ENCODE measurements at places on chromosomes 12 and 14.
A peak's percentile ranks its signal among the peaks of the same experiment; 100 is the strongest.

DNA sequence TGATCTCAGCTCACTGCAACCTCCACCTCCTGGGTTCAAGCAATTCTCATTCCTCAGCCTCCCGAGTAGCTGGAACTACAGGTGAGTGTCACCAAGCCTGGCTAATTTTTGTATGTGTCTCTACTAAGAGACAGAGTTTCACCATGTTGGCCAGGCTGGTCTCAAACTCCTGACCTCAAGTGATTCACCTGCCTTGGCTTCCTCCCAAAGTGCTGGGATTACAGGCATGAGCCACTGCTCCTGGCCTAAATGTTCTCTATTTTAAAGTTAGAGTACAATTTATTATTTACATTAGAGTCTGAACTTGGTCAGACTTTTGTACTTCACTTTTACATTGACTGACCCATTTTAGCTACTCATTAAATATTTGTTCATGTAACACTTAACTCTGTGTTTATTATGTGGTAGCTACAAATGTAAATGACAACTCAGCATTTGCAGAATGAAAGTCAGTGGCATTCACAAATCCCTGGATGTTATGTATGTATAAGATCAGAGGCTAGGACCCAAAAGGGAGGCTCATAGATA is 409.6 kb downstream of the APAF1 start:
- no peak for DNase-seq

DNA sequence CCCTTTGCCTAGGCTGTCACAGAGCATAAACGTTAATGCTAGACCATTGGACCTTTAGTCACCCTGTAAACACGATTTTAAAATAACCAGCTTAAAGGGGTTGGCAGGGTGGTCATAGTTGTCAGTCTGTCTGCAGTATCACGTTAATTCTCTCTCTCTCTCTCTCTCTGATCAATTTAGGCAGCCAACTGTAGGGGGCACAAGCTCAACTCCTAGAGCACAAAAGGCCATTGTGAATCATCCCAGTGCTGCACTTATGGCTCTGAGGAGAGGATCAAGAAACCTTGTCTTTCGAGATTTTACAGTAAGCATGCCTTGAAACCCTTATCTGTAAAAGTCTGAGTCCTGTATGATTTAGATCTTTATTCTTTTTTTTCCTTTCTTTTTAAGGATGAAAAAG is 97.1 kb downstream of the SCAF11 start:
- no peak for DNase-seq

DNA sequence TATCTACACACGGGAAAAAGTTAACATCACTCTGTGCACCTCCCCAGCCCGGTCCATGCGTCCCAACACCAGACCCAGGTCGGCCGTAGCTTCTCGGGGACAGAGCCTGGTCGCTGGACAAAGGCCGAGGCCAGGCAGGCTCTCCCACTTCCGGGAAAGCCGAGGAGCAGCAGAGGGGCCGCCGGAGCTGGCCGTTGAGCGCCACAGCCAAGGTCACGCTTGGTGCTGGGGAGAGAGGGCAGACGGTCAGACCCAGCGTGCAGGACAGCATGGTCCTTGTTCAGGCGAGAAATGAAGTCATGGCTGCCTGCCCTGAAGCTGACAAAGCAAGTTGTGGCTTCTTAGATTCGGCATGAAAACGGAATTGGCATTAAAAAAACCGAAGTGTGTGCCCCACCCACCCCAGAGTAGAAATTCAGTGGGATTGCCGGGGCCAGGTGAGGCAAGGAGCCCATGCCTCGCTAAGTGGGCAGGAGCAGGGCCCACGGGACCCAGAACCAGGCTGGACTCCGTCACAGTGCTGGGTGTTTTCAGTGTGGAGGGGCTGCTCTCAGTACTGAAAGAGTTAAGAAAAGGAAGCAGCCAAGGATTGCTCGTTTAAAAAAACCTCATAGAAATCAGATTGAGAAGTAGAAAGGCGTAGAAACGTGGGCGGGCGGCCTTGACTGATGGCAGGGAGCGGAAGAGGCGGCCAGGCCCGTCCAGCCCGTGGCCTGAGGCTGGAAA is 4.3 kb downstream of the ARL6IP4 start:
- no peak for DNase-seq

DNA sequence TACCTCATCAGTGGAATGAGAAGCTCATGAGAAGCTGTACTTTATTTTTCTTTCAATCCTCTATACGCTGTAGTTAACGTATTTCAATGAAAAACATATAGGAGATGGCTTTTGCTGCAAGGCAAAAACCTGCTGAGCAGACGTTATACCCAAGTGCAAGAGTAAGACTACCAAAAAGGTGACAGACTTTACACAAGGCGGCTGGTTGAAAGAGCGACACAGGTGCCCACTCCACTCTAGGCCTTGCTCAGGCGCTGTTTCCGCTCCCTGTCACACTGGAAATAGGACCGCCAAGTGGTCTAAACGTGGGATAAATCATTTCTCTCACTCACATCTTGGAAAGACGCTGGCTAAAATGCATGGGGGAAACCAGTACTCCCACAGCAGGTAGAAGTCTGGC is 54.5 kb downstream of the PPP2R5C start:
- peak; percentile 41 for DNase-seq

DNA sequence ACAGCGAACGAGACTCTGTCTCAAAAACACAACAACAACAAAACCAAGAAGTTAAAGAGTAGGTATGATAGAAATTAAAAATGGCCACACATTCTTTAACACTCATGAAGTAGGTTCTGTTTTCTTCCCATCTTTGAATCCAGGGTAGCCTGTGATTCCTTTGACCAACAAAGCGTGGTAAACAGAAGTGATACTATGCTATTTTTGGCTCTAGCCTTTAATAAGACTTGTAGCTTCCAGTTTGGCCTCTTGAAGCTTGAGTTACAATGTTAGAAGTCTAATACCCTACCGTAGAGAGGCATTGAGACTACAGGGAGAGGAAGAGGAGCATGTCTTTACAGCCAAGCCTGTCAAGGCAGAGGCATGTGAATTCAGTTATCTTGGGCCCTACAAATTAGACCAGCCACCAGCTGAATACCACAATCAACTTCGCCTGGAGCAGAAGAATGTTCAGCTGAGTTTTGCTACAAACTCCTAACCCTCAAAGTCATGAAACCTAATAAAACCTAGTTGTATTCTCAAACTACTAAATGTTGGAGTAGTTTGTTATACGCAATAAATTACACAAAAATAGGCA is 4.9 kb upstream of the NEMF start:
- DNase-seq = no peak

DNA sequence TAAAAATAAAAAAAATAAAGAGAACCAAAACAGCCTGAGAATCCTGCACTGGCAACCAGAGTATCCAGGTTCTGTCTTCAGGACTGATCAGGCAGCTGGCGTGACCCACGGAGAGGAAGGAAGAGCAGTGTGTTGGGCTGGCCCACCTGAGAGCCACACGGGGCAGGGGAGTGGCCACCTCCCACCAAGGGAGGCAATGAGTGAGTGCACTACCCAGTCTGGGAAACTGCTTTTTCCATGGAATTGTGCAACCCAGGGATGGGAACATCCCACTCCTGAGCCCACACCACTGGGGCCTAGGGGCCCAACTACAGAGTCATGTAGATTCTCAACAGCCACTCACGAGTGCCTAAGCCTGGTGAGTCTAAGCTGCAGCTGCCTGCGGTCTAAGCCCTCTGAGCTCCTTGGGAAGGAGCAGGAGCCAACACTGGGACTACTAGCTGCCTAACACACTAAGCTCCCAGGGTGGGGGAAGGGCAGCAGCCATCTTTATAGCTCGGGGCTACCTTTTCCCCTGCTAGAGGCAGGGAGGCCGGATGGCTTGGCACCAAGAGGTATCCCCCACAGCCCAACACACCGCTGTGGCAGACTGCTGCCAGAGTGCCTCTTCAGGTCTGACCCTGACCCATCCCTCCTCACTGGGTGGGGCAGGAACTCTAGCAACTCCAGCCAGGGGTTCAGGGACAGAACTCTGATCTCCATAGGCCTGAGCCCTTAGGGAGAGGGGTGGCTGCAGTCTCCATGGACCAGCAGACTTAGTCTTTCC is 610.9 kb downstream of the RERGL start:
- DNase-seq = no peak

- DNase-seq = no peak
Observed at GRCh38 chr12:106133136-106134087, 5.3 kb downstream of the NUAK1 start.

- no peak for DNase-seq
Observed at GRCh38 chr14:102164965-102165364, 25.3 kb downstream of the WDR20 start.

- no peak for DNase-seq
Observed at GRCh38 chr12:14614704-14615121, 47.0 kb upstream of the PLBD1 start.

- DNase-seq = no peak
Observed at GRCh38 chr14:90676912-90677311, 139.3 kb downstream of the TTC7B start.

DNA sequence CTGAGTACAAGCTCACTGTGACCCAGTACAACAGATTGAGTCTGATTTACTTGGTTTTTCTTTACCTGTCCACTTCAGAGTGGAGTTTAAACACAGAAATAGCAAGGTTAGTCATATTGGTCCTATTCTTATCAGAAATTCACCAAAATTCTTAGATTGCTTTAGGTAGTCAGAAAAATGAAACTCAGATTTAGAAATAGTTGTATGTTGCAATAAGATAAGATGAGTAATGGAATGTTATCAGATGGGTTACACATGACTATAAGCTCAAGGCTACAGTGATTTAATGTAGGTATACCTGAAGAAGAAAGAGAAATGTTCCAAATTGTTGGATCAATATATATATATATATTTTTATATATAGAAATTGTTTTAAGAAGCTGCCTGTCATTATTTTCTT is 524.1 kb downstream of the LRFN5 start:
- no peak for DNase-seq

DNA sequence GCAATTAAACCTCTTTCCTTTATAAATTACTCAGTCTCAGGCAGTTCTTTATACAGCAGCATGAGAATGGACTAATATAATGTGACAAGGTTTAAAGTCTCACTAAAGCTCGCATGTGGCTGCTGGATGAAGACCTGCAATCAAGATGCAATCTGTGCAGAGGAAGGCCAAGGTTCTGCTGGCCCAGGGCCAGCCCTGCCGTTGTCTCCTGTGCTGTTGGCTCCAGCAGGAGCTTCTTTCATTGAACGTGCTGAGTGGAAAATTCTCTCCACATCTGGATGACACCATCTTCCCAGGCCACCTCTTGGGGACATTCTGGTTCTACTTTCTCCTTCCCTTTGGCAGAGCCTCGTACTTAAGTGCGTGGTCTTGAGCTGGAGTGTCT is 742.2 kb downstream of the VRK1 start:
- no peak for DNase-seq

- no peak for DNase-seq
Observed at GRCh38 chr14:20490563-20490962, 14.8 kb upstream of the RNASE10 start.

DNA sequence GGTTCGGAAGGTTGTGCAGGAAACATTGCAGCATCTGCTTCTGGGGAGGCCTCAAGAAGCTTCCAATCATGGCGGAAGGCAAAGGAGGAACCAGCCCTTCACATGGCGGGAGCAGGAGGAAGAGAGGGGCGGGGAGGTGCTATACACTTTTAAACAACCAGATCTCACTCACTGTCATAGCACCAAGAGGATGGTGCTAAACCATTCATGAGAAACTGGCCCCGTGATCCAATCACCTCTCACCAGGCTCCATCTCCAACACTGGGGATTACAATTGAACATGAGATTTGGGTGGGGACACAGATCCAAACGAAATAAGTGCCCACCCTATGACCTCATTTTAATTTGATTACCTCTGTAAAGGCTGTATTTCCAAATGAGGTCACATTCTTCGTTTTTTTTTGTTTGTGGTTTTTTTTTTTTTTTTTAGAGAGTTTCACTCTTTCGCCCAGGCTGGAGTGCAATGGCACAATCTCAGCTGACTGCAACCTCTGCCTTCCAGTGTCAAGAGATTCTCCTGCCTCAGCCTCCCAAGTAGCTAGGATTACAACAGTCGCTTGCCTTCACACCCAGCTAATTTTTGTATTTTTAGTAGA is 11.4 kb upstream of the ORAI1 start:
- DNase-seq = no peak
